ENCODE measurements at places on chromosomes 2 and 18. TPM values are rescaled to one million over a fixed set of nuclear protein-coding genes. Genes with fewer than 3 reads are reported as not detected.

GPR39 gene
- polyA plus RNA-seq: 13.3 TPM

DNA sequence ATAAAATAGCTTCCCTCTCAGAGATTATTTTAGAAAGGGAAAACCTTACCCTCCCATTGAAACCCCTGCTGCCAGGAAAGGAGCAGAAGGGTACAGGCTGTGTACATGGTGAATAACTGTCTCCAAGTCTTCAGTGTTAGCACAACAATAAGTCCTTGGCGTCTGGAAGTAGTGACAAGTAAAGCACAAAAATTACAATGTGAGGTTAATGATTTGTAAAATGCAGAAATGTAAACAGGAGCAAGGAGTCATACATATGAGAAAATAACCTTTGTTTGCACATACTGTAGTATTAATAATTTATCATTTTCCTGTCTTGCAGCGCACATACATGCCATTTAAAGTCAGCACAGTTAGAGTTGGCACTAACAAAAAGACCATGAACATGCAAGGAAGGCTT, 40.5 kb downstream of the ABHD3 start:
- peak; percentile 28 for DNase-seq

GRCh38 chr2:150484006-150484405, 3.5 kb downstream of the RND3 start:
- DNase-seq: no peak

DNA sequence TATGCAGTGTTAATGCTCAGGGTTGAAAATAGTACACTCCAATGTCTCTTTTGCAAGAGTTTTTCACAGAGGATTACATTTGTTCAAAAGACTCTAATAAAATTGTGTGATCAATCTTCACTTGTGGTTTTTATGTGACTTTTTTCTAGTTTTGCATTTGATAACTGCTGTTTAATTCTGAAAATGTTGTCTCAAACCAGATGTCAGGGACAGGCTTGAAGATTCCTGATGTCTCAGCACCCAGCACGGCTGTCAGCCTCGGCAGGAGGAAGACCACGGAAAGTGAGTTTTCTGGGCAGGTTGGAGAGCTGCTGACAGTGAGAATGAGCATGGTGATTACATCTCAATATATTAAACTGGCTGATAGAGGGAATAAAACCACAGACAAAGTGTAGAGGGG, 9.1 kb downstream of the SOX11 start:
- no peak for DNase-seq

SFXN5 gene
- 19.6 TPM for polyA plus RNA-seq

SLC23A3 gene
- 0.90 TPM for polyA plus RNA-seq

- DNase-seq: no peak
Measured at GRCh38 chr2:212940816-212941215, 210.6 kb downstream of the IKZF2 start.

SAG gene
- not detected for polyA plus RNA-seq

AMER3 gene
- polyA plus RNA-seq: not detected

- DNase-seq: no peak
Measured at GRCh38 chr2:234331966-234332365, 164.9 kb downstream of the ARL4C start.

ANKRD30B gene
- not detected for polyA plus RNA-seq

DSC2 gene
- 0.87 TPM for polyA plus RNA-seq

LAPTM4A gene
- polyA plus RNA-seq: 284 TPM

- DNase-seq: no peak
Measured at GRCh38 chr2:119680457-119681202, 1.6 kb downstream of the TMEM177 start.

- DNase-seq: no peak
Measured at GRCh38 chr2:174666845-174667244, 69.2 kb upstream of the WIPF1 start.
